ENCODE measurements at places on chromosomes 13 and 19.

GRCh38 chr19:39308531-39309304 is 11.9 kb downstream of the LRFN1 start:
- DNase-seq = no peak

DNA sequence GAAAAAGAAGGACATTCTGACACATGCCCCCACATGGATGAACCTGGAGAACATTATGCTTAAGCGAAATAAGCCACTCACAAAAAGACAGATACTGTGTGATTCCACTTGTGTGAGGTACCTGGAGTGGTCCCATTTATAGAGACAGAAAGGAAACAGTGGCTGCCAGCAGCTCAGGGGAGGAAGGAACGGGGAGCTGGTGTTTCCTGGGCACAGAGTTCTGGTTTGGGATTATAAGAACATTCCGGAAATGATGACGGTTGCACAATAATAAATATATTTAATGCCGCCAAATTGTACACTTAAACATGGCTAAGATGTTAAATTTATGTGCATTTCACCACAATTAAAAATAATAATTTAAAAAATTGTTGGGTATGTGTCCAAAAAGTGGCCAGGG is 33.0 kb downstream of the SERP2 start:
- DNase-seq = no peak

DNA sequence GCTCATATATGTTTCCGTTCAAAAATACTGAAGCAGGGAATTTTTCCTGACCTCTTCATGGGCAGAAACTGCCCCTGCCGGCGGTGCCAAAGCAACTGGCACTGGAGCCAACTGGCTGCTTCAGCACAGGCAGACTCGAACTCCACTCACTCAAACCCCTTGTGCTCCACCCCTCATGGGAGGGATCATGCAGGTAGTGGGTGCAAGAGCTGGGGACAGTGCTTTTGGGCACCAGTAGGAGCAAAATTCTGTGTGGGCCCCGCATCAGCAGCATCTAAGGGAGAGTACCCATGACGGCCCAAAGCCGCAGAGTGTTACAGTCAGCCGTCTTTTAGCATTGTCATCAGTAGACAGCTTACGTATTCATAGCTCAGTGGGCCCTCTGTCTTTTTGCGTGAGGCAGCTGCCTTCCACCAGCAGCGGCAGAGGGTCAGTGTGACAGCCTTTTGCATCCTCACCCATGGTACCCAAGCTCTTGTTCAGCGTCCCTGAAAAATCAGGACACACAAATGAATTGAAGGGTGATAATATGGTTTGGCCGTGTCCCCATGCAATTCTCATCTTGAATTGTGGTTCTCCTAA is 393.8 kb downstream of the SLITRK6 start:
- DNase-seq = no peak

DNA sequence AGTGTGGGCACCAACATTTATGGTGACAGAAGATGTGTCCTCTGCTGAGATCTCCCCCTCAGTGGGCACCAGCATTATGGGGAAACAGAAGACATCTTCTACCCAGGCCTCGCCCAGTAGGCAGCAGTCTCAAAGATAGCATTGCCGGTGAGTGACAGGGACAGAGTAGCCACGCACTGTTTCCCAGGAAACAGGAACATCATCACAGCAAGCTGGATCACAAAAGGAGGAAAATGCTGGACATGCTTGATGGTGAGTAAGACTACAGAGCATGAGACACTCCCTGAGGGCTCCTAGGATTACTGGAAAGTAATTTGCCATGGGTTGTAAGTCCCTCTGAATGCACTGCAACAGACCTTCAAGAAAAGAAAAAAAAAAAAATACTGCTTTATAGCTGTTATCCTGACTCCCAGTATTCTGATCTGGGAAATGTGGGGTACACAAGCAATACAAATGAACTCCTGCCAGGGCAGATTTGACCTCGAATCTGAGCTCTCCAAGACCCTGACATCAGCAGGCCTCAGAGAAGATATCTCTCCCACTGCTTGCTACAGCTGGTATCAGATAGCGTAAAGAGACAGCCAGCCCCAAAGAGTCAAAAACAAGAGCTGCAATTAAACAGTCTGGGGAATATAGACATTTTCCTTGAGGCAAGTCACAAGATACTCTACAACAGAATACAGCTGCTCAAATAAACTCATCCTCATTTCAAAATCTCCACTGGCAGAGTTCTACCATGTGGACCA is 180.4 kb downstream of the RBM26 start:
- no peak for DNase-seq

- no peak for DNase-seq
Measured at GRCh38 chr13:27266917-27267316, 3.7 kb upstream of the RASL11A start.

DNA sequence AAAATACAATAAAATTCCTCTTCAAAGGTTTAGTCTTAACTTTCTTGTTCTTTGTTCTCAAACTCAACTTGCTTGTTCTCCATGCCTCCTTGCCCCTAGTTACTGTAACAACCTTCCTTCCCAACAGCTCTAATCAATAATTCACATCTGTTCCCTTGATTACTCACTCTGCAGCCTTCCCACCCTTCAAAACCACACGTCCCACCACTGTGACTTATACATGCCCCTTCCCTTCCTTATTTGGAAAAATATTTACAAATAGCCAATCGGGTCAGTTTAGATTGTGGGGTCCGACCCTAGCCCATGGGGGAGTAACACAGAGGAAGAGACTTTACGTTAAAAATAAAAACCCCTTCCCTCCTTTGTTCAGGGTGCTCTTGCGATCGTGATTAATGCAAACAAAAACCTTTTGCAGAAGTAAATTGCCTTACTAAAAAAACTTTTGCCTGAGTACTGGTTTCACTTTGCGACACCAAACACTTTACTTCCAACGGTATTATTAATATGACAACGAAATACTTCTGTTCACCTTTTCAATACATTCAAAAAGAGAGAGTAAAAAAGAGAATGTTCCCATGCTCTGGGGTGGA is 512 bp upstream of the ZNF93 start:
- DNase-seq = no peak

DNA sequence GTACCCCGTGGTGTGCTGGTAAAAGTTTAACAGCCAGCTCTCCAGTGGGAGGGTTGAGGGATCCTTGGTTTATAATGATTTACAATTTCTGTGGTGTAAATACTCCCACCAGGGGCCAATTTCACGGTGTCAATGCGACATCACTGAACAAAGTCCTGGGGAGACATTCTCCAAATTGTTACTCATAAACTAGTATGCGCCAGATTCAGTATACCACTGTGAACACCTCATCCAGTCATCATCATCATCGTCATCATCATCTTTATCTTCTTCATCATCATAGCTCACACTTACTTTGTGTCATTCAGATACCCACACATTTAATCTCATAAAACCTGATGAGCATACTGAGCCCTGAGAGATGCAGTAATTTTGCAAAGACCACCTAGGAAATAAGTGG is 17.2 kb upstream of the TNFSF14 start:
- no peak for DNase-seq

GRCh38 chr19:44570984-44571684 is 41.7 kb upstream of the CEACAM20 start:
- DNase-seq = peak; percentile 22

GRCh38 chr19:48741129-48741999 is 954 bp upstream of the RASIP1 start:
- no peak for DNase-seq

DNA sequence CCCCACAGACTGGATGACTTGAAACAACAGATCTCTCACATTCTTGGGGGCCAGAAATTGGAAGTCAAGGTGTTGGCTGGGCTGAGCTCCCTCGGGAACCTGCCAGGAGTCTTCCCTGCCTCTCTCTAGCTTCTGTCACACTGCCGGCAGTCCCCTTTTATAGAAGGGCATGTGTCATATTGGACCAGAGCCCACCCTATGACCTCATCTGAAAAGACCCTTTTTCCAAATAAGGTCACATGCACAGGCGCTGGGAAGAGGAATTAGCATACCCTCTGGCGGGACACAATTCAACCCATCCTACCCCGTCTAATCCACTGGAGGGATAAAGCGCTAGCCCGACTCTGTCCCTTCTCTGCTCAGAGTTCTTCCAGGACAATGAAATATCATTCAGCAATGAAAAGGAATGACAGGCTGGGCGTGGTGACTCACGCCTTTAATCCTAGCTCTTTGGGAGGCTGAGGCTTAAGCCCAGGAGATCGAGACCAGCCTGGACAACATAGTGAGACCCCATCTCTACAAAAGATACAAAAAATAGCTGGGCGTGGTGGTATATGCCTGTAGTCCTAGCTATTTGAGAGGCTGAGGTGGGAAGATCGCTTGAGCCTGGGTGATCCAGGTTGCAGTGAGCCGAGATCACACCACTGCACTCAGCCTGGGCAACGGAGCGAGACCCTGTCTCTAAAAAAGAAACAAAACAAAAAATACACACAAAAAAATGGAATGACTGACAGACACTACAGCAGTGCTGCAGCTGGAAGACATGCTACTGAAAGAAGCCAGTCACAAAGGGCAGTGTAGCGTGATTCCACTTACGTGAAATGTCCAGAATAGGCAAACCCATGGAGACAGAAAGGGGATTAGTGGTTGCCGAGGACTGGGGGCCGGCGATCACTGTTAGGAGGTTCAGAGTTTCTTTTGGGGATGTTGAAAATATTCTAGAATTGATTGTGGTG is 28.5 kb downstream of the MEIS3 start:
- no peak for DNase-seq

DNA sequence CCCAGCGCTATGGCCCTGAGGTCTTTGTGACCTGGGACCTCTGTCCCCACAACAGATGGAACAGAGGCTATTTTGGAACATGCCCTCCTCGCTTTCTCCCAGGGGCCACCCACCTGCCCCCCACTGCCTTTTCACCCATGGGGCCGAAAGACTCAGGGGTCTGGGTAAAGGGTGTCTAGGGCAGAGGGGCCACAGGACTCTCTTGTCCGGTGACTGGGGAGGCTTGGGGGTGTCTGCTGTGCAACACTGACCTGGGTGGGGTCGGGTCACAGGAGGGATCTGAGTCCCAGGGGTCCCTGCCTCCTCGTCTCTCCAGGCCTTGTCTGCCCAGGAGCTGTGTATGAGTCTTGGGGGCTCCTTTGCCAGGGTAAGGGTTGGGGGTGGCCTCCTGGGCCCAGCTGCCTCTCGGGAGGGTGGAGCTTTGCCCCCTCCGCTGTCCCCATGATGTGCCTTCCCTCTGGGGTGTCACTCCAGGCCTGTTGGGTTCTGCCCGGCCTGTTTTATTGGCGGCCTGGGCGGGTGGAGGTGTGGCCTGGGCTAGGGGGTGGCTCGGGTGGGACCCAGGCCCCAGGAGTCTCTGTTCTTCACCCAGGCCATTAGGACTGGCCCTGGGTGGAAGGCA is 2.1 kb downstream of the ARID3A start:
- no peak for DNase-seq

- DNase-seq = no peak
Measured at GRCh38 chr19:16094360-16095070, 17.2 kb upstream of the RAB8A start.

GRCh38 chr13:26656919-26657318 is 99.4 kb downstream of the WASF3 start:
- DNase-seq = no peak

- DNase-seq = no peak
Measured at GRCh38 chr13:23254506-23254905, 73.7 kb downstream of the SGCG start.

DNA sequence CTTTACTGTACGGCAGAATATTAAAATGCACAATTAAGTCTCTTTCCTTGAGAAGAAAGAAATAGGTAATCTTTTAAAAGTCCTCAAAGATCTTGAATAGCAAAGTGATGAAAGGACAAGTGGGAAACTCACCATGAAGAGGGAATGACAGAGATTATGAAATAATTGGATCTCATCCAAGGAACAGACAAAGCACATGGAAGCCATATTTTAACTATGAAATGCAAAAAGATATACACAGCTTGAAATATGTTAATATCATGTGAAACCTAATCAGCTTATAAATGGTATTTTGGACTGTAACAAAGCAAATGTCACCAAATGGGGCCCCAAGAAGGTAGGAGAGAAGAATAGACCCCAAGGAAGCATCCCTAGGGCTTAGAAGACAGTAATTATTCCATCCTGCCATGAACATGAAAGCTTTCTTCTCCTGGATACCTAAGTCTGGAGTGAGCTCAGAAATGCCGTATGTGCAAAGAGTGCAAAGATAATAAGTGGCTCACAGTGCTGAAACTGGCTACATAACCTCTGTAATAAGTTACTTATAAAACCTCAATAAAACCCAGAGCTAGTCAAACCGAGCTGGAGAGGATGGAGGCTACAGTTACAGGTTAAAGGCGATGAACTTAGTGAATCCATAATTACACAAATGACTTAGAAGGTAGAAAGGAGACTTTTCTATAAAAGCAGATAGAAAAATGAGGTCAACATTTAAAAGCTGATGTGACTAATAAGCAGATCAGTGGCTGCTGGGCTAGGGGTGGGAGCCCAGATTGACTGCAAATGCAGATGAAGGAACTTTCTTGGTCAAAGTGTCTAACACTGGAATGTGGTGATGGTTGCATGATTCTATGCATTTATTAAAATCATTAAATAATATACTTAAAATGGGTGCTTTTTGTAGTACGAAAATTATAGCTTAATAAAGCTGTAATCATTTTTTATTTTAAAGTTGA is 34.4 kb downstream of the DCLK1 start:
- no peak for DNase-seq

DNA sequence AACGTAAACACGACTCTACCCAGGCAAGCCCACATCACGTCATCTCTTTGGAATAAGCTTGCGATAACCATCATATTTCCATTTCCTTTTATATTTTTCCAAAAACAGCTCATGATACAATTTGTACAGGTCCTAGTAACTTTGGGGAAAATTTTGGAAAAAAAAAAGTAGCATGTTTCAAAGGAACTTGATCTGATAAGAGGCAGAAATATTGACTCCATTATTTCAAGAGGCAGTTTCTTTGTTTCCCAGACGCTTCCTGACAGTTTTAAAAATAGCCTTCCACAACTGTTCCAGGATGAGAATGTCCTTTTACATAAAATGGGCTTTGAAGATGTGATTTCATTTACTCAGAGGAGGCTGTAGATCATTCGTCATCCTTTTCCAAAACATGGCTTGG is 23.1 kb downstream of the KLF2 start:
- DNase-seq = no peak

- DNase-seq = no peak
Measured at GRCh38 chr13:35724446-35724845, 248.0 kb upstream of the MAB21L1 start.

DNA sequence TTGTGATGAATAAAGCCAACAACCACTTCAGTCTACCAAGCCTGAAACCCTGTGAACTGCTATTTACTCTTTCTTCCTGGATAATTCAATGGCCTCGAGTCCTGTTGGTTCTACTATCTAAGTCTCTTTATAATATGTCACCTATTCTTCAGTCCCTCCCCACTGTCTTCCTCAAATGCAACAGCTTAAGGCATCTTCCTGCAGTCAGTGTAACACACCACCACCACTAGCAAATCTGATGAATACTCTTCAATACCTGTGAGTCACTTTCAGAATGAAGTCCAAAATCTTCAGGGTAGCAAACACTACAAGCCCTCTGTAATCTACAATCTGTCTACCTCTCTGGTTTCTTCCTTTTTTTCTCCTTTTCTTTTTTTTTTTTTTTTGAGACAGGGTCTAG is 32.9 kb downstream of the ZDHHC20 start:
- DNase-seq = no peak

- no peak for DNase-seq
Measured at GRCh38 chr19:49853852-49854377, 3.0 kb downstream of the PTOV1 start.

- DNase-seq = no peak
Measured at GRCh38 chr19:43447655-43448054, 17.8 kb downstream of the LYPD3 start.
